ENCODE measurements at places on chromosomes 7 and 10. TPM values are rescaled to one million over a fixed set of nuclear protein-coding genes. Genes with fewer than 3 reads are reported as not detected.

DNA sequence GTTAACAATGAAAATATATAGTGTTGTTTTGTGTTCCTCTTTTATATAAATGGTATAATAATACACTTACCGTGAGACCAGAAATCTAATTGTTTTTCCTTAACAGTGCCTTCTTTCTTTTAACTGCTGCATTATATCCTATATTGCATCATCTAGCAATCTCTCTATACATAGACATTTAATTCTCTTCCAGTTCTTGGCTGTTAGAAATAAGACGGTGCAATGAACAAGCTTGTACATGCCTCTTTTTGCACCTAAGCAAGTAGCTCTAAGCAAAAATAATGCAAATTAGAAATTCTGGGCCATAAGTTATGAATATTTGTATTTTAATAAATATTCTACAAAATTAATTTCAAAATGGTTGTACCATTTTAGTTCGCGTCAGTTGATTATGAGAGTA is 55.9 kb upstream of the AHR start:
- H3K27me3 ChIP-seq = no peaks in the 10 kb centered on the region
- H3K4me1 ChIP-seq = peaks cover 14% of the 10 kb centered on the region
- no peak overlapping the region for H3K4me3 ChIP-seq
- no peaks in the 10 kb centered on the region for H3K36me3 ChIP-seq

DNA sequence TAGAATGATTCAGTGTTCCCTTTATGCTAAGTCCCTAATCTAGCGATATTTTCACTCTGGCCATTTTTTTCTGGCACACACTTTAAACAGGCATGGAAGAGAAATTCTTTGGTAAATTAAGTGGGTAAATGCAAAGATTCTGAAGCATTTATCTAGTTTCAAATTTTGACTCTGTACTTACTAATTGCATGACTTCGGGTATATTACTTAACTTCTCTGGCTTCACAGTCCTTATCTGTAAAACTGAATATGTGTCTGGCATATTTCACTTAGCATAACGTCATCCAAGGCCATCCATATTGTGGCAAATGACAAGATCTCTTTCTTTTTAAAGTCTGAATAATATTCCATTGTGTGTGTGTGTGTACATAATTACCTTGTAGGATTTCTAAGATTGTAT is 114.5 kb downstream of the MBL2 start:
- no peak overlapping the region for H3K4me3 ChIP-seq
- H3K27me3 ChIP-seq = no peaks in the 10 kb centered on the region
- DNase-seq = no peak
- no peaks in the 10 kb centered on the region for H3K4me1 ChIP-seq
- H3K36me3 ChIP-seq = no peaks in the 10 kb centered on the region
- H3K27ac ChIP-seq = no peak overlapping the region

DNA sequence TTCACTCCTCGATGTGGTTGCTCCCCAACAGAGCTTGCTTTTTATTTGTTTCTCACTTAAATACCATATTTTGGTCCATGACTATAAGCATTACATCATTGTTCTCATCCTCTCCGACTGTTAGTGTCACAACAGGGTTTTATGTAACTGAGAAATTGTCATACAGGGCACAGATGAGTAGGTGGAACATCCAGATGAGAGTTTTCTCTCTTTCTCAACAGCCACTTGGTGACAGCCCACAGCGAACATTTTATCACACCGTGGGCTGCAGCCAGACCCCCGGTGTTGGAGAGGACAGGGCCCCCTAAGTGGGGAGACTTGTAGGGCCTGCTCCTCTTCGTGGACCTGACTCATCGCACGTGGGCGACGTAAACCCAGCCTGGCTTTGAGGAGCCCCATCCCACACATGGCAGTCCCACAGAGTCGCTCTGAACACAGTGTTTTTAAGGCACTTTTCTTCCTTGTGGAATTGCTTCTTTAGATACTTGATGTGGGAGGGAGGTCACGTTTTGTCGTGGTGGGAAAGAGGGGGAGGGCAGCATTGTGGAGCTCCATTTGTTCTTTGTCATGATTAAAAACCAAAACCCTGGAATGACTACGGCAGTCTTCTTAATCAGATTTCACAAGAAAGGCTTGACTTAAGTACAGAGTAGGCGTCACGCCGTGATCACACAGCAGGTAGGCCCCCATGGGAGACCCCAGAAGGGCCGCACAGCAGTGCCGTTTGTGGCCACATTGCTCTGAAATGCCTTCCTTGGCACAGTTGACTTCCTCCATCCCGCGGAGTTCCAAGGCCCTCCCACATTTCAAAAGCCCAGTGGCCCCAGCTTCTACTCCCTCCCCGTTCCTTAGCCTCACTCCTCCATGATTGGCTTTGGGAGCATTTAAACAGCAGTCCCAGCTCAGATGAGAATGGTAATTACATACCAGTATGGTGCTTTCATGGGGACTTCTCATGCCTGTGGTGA is 220.6 kb downstream of the CCDC3 start:
- no peaks in the 10 kb centered on the region for H3K4me1 ChIP-seq
- H3K27me3 ChIP-seq = no peaks in the 10 kb centered on the region
- no peaks in the 10 kb centered on the region for H3K36me3 ChIP-seq
- no peak overlapping the region for H3K4me3 ChIP-seq

The TMEM184A gene
- total RNA-seq = 1.5 TPM

- no peaks in the 10 kb centered on the region for H3K27me3 ChIP-seq
- H3K27ac ChIP-seq = no peak overlapping the region
- DNase-seq = no peak
- H3K4me1 ChIP-seq = peaks cover 8% of the 10 kb centered on the region
- H3K4me3 ChIP-seq = no peak overlapping the region
Observed at GRCh38 chr10:48309711-48310226, 3.3 kb downstream of the MAPK8 start.

All from thoracic aorta (tissue), 2 donors.